ENCODE measurements at places on chromosomes 16 and 17. TPM values are rescaled to one million over a fixed set of nuclear protein-coding genes. Genes with fewer than 3 reads are reported as not detected.

The ALOXE3 gene
- total RNA-seq, result not detected

The MFSD6L gene
- not detected for total RNA-seq

The PDE6G gene
- not detected for total RNA-seq

The COG7 gene
- total RNA-seq, result 12.2 TPM

The HASPIN gene
- total RNA-seq, result 0.32 TPM

- no peak for DNase-seq
These were observed 224.3 kb upstream of the IRX5 start for GRCh38 chr16:54706406-54706805.

DNA sequence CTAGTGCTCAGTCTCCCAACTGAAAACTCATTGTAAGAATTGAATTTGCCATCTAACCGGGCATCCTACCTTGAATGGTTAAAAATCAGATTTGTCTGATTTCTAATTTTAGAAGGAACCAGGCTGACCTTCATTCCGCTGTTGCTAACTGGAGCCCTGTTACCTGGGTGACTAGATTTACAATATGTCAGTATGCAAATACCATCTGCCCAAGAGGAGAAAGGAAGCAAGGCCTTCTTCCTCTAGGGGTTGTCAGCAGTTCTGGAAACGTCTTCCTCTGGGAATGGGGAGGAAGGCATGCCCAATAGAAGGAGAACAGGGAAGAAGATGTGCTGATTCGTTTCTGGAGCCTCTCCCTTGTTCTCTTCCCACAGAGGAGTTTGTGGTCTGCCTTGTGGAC, 137.9 kb downstream of the PITPNC1 start:
- no peak for DNase-seq

DNA sequence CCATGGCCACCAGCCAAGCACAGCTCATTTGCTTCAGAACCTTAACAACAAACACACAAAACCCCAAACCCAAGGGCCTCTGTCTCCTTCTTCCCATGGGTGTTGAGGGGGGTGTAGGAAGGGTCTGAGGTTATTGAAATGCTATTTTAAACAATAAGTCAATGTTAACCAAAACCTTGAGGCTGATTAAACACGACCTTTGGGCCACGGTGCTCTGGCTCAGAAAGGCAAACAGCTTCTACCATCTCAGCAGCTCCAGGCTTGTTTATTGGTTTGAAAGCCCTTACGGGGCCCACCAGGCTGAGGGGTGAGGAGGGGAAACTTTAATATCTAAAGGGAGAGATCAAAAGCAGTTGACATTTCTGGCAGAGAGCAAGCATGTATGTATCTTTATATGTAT, 185.7 kb upstream of the IRX6 start:
- no peak for DNase-seq

DNA sequence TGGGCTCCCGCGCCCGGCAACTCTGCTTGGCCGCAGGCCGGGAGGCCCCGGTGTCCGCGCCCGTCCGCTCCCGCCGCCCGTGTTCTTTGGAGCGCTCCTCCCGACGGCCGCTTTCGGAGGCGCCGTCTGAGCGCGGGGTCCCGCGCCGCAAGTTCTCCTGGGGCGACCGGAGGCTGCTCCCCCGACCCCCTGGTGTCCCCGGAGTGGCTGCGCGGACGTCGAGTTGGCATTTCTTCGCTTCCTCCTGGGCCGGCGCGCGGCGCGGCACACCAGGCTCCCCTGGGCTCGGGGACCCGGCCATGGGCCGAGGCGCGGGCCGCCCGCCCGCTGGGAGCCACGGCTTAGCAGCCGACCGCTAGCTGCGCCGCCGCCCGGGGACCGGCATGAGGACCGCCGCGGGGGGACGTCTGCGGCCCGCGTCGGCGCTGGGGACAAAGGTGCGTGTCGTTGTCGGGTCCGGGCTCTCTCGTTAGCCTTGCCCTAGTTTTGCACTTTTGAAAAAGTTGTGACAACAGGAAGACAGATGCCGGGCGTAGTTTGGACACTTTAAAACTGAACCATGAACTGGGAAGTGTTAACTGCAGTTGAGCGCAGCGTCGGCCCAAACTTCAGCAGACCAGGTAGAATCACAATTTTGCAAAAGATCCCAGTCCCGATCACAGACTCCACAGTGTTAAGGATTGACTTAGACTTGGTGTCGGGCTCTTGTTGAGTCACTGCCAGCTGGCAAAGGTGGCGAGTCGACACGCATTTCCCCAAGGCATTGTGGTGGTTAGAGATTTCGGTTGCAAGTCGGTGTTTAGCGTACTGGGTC, 700 bp downstream of the UBN1 start:
- peak; percentile 54 for DNase-seq

GRCh38 chr16:22327446-22327775, 30.2 kb downstream of the POLR3E start:
- no peak for DNase-seq

DNA sequence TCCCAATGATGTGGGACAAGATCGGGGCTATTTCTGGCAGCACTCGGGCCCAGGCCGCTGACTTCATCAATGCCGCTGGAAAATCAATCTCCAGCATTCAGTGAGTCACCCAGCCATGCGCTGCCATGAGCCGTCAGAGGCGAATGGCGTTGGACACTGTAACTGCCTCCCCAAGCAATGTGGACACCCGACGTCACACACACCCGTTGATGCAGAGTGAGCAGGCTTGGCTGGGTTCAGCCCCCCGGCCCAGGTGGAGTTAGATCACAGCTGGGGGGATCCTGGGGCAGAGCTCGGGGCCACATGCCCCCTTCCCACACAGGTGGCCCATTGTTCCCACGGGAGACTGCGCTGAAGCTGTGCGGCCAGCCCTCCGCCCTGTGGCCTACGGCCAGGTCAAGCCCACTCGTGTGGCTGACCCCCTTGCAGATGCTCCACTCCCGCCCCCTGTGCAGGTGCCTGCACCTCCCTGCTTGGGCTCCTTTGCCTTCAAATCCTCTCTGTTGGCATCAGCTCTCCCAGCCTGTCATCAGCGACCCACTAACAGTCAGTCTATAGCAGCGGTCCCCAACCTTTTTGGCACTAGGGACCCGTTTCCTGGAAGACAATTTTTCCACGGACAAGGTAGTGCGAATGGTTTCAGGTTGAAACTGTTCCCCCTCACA, 89.9 kb downstream of the TBC1D16 start:
- DNase-seq, result peak; percentile 50

DNA sequence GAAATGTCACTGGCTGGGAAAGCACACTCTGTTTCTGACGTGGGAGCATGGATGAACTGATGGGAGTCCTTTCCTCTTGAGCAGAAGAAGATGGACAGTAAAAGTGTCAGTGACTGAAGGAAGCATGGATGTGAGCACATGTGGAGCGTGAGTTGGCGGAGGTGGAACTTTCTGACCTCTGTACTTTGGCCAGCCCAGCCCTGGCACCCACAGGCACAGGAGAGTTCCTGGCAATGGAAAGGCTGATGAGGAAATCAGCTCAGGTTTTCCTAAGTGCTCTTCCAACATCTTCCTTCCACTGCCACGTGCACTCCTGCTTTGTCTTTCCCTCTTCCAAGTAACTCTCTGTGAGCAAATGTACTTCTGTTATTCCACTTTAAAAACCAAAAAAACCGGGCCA, 276.8 kb downstream of the NTN1 start:
- no peak for DNase-seq

DNA sequence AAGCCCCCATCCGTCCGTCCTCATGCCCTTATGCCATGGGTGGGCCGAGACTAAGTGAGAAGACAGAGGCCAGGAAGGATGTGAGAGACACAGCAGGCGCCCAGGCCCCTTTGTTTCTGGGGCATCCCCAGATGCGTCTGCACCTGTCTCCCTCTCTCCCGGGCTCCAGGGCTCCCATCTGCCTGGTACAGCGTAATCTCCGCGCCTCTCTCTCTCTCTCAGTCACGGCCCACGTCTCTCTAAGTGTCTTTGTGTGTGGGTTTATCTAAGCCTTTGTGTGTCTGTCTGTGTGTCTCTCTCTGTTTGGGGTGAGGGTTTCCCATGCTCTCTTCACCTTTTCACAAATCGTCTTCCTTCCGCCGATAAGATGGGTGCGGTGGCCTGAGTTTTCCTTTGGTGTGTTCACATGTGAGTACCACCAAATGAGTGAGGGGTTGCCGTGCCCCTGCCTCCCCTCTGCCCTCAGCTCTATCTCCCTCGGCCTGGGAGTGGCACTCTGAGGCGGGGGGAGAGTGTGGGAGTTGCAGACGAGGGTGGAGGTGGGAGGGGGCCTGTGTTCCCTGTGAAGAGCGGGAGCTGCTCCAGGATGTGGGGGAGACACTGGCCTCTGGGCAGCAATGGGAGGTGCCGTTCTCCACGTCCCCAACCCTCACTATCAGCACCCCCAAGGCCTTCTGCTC, 25.8 kb upstream of the ABCC3 start:
- no peak for DNase-seq

DNA sequence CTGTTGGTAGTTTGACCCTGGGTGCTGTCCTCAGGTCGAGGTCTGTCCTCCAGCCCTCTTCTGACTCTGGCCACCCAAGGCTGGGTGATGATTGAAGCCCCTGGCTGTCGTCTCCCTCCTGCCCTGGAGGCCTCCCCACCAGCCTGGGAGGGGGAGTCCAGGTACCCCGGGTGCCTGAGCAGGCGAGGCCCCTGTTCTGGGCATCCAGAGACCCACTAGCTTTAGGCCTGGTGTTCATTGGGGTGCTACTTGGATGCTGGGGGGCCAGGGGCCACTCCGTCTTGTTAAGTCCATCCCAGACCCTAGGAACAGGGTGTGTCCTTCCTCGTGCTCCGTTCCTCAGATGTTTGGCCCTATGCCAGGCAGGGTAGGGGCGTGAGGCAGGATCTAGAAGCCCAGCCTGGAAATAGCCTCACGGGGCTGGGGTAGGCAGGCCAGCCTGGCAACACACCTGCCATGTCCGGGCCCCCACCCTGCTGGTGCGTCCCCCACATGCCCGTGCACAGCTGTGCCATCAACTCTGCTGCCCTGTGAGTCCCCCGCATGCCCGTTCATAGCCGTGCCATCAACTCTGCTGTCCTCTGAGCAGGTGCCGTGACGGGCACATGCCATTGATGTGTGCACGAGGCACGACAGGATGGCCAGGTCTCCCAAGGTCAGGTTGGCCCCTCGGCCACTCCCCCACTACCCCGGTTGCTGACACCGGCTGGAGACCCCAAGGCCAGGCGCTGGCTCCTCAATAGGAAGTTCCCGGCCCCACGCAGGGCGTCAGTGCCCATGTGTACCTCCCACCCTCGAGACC, 36.9 kb downstream of the GINS2 start:
- no peak for DNase-seq

GRCh38 chr17:77865716-77866115, 92.8 kb upstream of the TNRC6C start:
- DNase-seq, result no peak

DNA sequence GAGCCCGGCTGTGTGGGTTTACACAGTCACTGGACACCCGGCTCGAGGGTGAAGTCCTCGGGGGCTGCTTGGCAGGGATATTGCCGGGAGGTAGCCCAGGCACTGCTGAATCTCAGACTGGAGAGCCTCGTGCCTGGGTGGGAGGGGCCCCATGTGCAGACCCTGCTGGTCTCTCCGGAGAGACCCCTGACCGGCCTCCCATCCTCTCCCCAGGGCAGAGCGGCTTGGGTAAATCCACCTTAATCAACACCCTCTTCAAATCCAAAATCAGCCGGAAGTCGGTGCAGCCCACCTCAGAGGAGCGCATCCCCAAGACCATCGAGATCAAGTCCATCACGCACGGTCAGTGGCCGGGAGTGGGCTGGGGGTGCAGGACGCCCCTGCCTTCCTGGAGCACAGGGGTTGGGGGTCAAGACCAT, 346.5 kb downstream of the SEC14L1 start:
- DNase-seq, result no peak
